ENCODE measurements at places on chromosomes 1 and 21.
A peak's percentile ranks its signal among the peaks of the same experiment; 100 is the strongest.

- no peak for DNase-seq
Observed at GRCh38 chr1:92118826-92119225, 38.7 kb downstream of the BTBD8 start.

DNA sequence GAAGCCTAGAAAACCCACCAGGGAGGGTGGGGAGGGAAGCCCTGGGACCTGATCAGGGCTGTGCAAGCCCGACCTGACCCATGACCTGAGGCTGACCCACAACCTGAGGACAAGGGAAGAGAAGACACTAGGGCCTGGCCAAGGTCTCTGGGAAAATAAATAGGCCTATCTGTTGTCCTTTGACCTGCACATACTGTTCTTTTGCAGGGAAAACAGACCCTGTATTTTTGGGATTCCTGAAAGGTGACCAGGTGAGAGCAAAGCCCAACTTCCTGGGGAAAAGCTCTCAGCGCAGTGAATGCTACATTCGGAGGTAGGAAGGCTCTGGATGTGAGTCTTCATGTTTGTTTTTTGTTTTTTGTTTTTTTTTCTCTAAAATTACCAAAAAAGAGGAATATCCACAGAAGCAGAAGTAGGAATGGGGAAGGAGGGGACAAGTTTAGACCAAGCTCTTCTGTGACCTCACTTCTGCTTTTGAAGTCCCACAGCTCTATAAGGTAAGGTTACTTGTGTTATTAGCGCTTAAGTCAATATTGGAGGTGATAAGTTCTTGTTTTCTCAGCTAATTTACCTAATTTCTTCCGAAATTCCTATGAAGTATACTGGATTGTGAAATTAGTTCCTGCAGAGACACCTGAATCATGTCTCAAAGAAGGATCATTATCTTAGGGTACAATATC, 26.2 kb upstream of the LYST start:
- no peak for DNase-seq

GRCh38 chr1:8158995-8159394, 132.9 kb upstream of the ERRFI1 start:
- no peak for DNase-seq

DNA sequence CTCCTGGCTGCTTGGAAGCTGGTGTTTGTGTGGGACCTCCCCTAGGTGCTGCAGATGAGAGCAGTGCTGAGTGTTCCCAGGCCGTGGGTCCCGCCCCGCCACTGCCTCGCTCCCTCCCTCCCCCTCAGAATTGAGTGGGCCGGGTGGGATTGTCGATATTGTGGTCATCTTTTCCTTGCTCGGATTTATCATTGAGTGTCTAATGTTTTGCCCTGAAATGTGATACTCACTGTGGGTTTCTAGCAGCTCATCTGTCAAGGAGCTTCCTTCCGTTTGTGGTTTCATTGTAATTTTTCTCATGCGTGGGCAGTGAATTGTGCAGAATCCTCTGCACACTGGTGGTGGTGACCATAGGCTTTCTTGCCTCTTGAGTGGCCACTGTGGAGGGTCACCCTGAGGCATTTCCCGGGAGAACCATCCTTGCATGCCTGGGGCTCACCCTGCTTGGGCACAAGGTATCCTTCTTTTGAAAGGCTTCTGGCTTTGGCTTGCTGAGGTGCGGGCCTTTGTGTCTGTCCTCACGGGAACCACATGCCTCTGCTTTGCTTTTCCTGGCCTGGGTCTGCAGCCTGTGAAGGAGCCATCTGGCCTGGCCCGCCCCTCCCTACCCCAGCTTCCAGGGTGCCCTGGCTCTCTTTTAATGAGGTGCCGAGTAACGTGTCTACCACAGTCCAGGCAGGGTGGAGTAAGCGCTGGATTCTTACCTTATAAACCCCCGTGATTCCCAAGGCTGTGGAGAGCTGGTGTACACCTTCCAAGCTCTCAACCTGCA, 25.6 kb downstream of the SLX9 start:
- peak; percentile 19 for DNase-seq

- DNase-seq = no peak
Observed at GRCh38 chr1:233364695-233365539, 37.4 kb downstream of the MAP3K21 start.

- no peak for DNase-seq
Observed at GRCh38 chr1:228308628-228309325, 97.9 kb downstream of the TRIM11 start.

DNA sequence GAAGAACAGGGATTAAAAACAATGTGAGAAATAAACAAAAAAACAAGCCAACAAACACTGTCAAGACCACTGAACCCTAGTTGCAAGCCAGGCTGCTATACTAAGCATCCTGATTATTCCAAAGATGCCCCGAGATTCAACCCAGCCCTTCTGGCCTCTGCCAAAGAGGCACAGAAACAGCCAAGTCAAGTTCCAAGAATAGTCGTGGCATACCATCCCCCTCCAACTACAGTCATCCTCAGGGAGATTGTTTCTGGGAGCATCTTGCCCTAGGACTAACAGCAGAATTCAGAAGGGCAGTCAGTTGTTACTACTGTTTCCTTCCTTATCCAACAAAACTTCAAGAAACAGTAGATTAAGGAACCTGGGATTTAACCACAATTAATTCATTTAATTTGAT, 52.3 kb downstream of the ABL2 start:
- DNase-seq = no peak

DNA sequence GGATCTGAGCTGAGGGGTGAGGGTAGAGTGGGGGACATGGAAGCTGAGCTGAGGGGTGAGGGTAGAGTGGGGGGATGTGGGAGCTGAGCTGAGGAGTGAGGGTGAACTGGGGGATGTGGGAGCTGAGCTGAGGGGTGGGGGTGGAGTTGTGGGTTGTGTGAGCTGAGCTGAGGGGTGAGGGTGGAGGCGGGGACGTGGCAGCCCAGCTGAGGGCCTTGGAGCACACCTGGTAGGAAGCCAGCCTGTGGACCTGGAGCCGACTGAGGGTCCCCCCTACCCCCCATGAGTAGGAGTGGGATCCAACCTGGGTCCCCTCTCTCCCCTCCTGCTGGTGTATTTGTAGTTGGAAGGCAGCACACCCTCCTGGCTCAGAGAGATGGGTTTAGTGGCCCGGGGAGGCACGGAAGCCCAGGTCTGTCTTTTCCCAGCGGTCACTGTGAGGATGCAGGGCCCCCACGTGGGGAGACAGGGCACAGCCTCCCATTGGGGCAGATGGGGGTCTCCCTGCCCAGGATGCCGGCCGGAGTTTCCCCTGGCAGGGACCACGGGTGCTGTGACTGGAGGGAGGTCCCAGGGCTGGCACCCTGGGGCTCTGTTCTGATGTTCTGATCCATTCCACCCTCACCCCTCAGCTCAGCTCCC, 13.2 kb upstream of the NPHP4 start:
- DNase-seq = no peak

GRCh38 chr1:13664451-13664850, 35.5 kb upstream of the PRDM2 start:
- no peak for DNase-seq

DNA sequence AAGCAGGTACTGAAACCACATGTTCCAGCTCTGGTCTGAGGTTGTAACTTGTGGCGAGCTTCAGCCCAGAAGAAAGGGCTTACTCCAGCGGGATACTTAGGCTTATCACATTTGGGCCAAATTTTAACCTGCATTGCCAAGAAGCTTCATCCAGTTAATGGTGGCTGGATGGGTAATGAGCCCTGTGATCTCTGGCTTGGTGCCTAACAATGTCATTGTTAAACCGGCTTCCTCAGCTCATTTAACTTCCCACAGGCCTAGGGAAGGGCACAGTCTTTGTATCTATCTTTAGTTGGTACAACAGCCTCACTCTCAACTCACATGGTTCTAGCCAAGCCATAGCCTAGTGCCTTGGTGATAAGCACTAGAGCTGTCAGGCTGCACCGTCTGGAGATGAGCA, 43.6 kb upstream of the CCDC190 start:
- no peak for DNase-seq

DNA sequence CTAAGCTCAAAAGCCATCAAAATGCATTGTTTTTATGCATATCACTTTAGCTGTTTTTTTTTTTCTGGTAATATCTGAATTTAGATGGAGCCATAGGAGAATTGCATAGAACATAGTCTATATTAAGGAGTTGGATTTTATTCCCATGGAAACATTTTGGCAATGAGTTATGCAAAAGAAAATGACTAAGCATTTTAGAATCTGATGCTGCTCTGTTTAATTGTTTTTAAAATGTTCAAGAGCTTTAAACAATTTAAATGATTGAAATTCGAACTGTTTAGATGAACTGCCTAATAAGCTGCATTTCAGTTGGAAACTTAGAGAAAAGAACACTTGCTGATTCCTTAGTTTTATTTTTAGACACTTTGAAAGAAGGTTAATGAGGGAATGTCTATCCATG, 1531.5 kb upstream of the B3GALT2 start:
- no peak for DNase-seq

- no peak for DNase-seq
Observed at GRCh38 chr1:10841118-10841517, 44.7 kb upstream of the CASZ1 start.

DNA sequence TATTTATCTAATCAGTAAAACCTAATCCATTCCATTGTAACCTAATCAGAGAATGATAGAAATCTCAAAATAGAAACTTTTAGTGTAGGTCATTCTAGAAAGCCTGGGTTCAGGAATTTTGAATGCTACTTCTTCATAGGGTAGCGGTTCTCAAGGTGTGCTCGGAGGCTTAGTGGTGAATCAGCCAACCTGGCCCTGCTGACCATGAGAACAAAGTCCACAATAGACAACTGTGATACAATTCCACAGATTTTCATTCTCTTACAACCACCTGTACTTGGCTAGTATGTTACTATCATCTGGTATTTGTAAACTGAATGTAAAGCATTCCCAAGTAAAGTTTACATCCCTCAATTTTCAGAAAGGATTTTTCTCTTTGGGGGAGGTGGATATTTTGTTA, 7.5 kb upstream of the PUM1 start:
- no peak for DNase-seq

DNA sequence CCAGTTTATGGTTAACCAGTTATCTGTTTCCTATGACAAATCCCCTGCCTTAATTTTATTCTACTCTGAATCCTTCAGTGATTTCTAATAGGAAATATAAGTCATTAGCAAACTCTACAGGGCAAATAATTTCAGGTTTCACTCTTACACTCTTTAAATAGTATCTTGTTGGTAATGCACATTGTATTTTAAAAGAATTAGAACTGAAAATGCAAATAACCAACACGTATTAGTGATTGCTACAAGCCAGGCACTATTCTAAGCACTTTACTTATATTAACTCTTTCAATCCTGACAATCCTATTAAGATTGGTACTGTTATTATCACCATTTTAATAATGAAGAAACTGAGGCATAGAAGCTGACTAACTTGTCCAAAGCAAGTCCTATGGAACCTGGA, 48.3 kb upstream of the LHX8 start:
- DNase-seq = no peak

DNA sequence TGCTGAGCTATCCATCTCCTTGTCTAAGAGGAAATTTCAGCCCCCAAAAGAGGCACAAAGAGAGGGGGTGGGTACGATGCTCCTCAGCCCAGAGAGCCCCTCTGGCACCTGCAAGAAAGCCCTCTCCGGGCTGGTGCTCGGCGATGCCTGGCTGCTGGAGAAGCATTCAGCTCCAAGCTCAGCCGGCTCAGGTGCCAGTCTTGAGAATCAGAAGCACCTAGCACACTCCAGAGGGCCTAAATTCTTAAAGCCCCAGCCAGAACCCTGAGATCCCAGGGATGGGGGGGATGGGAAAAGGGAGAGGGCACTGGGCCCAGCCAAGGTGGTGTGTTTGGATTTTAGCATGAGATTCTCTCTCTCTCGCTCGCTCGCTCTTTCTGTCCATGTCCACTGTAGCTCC, 2.9 kb downstream of the GRIK3 start:
- DNase-seq = no peak

- DNase-seq = no peak
Observed at GRCh38 chr1:59565611-59566410, 248.9 kb upstream of the HOOK1 start.

DNA sequence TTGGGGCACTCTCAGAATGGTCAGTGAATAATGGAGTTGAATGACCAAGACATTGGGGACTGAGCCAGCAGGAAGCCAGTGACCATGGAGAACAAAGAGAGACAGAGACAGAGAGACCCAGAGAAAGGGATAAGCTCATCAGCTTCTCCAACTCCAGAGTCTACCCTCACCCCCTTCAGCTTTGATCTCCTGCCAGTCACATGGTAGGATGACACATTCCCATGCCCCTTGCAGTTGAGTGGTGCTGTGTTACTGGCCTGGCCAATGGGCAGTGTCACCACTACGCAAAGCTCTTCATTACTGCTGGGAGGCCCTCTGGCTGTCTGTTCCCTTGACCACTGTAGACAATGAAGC, 643.5 kb downstream of the AJAP1 start:
- no peak for DNase-seq

GRCh38 chr1:168836469-168836868, 107.5 kb upstream of the DPT start:
- DNase-seq = no peak

DNA sequence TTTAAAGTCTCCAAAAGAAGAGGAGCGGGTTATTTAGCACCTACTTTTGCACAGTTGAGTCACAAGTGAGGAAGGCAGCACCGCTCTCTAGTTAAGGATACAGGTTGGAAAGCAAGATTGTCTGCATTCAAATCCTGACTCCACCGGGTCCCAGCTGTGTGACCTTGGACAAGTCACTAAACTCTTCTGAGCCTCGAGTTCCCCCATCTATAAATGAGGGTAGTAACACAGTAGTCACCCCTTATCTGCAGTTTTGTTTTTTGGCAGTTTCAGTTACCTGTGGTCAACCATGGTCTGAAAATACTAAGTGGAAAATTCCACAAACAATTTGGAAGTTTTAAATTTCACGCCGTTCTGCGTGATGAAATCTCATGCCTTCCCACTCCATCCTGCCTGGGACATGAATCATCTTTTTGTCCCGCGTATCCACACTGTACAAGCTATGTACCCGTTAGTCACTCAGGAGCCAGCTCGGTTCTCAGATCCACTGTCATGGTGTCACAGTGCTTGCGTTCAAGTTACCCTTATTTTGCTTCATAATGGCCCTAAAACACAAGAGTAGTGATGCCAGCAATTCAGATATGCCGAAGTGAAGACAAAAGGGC, 49.4 kb downstream of the CAPZB start:
- DNase-seq = no peak

GRCh38 chr1:235313931-235314678, 13.9 kb downstream of the ARID4B start:
- no peak for DNase-seq

- DNase-seq = no peak
Observed at GRCh38 chr1:219326843-219327242, 153.2 kb downstream of the LYPLAL1 start.

DNA sequence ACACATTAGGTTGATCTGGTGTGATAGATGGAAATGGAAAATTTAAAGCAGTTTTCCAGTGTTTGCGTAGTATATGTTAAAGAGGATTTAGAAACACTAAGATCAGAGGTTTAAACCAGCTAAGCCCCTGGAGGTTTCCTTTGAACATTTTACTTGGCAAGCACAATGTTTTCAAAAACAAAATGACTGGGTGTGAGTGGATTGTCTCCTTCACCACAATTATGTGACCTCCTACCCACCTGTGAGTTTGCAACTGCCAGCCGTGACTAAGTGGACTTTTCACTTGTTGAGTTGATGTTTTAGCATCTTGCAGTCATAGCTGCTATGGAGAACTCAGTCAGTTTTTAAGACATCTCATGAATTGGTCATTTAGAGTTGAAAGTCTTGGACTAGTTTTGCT, 4.7 kb downstream of the CCDC190 start:
- DNase-seq = no peak

Data from stimulated activated CD8-positive, alpha-beta memory T cell treated with anti-CD3 and anti-CD28 coated beads, Interleukin-12 subunit alpha, Interleukin-12 subunit beta, amount 100 ng/mL, for 4 hours (primary cell).